ENCODE measurements at places on chromosomes 6 and 20. TPM values are rescaled to one million over a fixed set of nuclear protein-coding genes. Genes with fewer than 3 reads are reported as not detected.

DNA sequence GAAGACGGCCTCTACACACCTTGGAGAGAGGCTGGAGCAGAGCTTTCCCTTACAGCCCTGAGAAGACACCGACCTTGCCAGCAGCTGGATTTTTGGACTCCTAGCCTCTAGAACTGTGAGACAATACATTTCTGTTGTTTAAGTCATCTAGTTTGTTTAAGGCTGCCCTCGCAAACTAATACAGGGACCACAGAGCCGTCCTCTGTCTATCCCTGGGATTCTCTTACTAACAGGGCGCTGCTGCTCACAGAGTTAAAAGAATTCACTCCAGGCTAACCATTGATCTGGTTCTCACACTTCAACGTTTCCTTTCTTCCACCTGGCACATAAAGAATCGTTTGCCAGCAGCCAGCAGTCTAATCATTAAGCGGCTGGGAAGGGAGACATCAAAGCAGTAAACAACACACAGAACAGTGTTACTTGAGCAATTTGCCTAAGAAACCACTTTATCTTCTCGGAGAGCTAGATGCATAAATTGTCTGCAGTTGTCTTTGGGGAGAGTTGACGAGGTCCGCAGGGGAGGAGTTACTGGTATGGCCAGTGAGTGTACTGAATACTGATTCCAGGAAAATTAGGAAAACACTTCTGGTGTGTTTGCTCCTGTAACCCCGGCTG, 103.5 kb upstream of the AKAP12 start:
- DNase-seq = no peak

GRCh38 chr6:26332074-26332387, 33.0 kb upstream of the BTN3A2 start:
- no peak for DNase-seq

GRCh38 chr6:114344971-114345275, 2.1 kb upstream of the HS3ST5 start:
- no peak for DNase-seq

DNA sequence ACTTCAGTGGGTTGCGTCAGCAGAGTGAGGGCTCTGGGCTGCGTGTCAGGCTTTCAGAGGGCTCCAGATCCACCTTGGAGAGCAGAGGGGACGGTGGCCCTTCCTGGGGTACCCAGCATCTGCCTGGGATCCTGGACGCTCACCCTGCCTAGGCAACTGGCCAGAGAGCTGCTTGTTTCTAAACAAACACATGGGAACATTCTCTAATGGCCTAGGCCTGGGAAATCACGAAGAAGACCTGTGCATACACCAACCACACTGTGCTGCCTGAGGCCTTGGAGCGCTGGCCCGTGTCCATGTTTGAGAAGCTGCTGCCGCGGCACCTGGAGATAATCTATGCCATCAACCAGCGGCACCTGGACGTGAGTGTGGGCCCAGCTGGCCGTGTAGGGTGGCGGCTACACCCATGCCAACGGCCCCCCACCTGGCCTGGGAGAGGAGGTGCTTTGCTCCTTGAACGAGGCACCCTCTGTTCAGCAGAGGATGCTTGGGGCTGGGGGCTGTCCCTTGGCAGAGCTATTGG, 32.2 kb downstream of the PYGB start:
- peak; percentile 67 for DNase-seq

DNA sequence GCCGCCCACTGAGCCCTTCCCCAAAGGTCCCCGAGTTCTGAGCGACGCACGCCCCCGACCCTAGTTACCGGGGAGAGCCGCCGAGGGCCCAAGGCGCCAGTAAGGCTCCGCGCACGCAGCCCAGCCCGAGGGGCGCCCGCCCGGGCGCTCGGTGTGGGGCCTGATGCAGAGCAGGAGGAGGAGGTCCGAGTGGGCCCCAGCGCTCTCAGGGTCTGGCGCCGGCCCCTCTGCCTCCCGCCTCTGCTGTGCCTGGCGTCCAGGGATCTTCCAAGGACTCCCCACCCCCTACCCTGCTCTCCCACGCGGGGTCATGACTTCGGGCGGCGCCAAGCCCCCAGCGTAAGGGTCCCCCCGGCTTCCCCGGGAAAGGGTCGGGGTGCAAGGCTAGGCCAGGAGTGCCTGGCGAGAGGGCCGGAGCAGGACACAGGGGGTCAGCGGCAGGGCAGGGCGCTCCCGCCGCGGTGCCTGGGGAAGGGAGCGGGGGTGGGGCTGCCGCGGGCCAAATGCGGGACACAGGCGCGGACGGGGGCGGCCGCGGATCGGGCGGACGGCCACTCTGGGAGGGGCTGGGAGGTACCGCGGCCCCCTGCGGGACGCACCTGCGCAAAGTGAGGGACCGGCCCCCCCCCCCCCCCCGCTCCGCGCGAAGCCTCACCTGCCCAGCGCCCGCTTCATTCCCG, 637 bp downstream of the ABHD12 start:
- DNase-seq = peak; percentile 82

DNA sequence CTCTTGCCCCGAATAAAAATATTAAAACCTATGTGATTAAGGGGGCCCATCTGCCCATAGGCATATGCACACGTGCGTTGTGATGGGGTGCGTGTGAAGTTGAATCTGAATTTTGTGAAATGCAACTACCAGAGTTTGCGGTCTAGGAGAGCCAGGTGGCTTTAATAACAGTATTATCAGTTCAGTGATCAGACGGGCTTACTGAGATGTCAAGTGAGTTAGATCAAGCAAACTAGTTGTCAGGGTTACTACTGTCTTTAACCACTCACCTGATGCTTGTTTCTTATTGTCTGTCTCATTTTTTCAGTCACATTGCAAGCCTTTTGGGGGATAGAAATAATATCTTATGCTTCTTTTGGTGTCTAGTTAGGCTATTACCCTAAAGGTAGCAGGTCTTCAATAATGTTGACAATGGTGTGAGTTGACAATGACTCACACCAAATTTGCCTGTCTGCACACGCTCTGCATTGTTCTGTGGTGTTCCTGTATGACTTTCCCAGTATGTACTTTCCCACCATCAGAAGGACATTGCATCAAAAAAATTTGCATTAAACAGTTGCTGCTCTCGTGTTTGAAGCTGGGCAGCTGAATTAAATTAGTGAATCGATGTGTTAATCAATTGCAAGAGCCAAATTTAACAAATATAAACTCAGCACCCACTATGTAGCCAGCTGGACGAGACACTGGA, 103.1 kb upstream of the NAA20 start:
- no peak for DNase-seq

- peak; percentile 54 for DNase-seq
These were observed 525 bp downstream of the NCOA7 start for GRCh38 chr6:125791151-125791819.

DNA sequence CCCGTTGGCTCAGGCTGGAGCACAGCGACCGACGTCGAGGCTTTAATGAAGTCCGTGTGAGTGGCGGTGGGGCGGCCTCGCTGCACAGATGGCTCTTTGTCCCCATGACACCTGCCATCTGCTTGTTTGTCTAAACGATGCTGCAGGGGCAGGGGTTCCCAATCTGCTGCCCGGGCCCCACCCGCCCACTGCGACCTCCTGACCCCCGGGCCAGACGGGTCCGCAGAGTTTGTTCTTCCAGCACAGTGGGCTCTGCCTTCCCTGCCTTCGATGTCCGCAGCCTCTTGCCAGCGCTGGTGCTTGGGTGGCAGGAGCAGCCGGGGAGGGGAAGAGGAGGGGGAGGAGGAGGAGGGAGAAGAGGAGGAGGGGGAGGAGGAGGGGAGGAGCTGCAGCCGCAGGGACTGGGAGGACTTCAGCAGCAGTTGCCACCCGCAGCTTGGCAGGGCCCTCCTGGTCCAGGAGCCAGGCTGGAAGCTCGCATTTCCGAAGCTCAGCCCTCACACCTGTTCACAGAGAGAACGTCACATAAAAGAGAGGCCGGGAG, 210.0 kb downstream of the DLL1 start:
- DNase-seq = peak; percentile 74

DNA sequence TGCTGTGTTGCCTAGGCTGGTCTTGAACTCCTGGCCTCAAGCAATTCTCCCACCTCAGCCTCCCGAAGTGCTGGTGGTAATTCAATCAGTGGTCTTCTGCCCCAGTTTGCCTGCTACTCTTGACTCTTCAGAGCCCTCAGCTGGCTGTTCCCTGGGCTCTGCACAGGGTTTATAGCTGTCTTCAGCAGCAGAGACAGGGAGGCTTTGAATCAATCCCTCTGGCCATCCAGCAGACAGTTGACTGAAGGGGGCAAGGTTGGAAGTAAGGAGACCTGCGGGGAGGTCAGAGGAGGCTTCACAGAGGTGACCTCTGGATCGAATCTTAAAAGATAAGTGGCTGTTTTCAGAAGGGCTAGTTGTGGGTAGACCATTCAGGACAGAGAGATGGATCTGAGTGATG, 26.0 kb upstream of the KIF3B start:
- peak; percentile 3 for DNase-seq

GRCh38 chr6:22059126-22059525, 237.7 kb downstream of the PRL start:
- DNase-seq = no peak

Gene RAD21L1
- not detected for total RNA-seq

Gene SLC22A16
- total RNA-seq = 0.55 TPM

Gene HRH3
- total RNA-seq = not detected

Gene TNFAIP3
- total RNA-seq = 22.0 TPM

Gene SLC13A3
- 5.1 TPM for total RNA-seq

Gene PPP1R3G
- 5.3 TPM for total RNA-seq
